Stimulated activated CD8-positive, alpha-beta memory T cell treated with anti-CD3 and anti-CD28 coated beads, Interleukin-15, amount 100 ng/mL, for 1 hour (primary cell): ENCODE measurements at places on chromosomes 7 and 10.

- DNase-seq = no peak
Measured at GRCh38 chr7:106462914-106463482, 178.2 kb upstream of the NAMPT start.

DNA sequence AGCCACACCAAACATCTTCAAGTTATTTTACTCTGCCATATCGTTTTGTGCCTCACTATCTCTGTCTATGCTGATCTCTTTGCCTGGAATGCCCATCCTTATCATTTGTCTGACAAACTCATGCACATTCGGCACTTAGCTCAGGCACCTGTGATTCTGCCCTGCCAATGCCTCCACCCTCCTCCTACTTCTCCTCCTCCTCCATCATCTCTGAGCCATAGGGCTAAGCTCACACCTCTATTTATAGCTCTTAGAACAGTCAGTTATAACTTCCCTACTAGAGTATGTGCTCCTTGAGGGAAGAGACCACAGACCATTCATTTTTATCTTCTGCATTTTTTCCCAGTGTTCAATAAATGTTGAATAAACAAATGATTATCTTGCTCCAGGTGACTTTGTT lies 51.2 kb upstream of the CDK13 start:
- no peak for DNase-seq

GRCh38 chr7:126150278-126150958 lies 1102.3 kb downstream of the GRM8 start:
- DNase-seq = no peak

DNA sequence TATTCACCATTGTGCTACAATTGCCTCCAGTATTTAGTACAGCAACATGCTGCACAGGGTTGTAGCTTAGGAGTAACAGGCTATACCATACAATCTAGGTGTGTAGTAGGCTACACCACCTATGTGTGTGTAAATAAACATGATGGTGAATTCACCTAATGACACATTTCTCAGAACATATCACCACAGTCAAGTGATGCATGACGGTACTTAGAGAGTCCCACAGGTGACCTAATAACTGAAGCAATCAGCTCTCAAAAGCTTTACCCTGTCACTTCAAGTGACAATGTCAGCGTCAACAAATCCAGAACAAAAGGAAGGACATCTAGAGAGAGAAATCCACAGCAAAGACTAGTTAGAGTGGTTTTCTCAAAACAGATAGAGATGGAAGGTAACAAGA lies 38.8 kb downstream of the CCNJ start:
- DNase-seq = no peak

- no peak for DNase-seq
Measured at GRCh38 chr7:121302214-121302745, 26.5 kb upstream of the WNT16 start.

DNA sequence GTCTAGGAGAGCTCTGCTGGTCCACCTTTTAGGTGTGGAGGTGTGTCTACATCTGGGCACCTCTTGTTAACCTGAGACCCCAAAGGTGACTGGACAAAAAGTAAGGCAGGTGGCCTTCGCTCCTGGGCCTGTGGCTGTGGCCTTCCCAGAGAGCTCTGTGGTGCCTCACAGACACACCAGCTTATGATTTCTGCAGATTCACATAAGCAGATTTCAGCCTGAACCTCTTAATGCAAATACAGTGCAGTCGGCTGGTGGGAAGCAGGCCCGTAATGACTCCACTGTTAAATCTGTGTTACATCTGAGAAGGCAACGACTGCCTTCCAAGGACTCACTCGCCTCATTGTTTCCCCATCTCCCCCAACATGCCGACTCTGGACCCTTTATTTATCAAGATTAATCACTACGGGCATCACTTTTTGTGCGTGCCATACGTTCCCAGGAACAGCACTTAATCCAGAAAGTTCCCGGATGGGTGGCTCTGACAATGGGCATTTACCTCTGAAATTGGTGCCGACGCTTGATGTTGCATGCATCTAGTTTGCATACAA lies 119.8 kb downstream of the EBF3 start:
- no peak for DNase-seq

DNA sequence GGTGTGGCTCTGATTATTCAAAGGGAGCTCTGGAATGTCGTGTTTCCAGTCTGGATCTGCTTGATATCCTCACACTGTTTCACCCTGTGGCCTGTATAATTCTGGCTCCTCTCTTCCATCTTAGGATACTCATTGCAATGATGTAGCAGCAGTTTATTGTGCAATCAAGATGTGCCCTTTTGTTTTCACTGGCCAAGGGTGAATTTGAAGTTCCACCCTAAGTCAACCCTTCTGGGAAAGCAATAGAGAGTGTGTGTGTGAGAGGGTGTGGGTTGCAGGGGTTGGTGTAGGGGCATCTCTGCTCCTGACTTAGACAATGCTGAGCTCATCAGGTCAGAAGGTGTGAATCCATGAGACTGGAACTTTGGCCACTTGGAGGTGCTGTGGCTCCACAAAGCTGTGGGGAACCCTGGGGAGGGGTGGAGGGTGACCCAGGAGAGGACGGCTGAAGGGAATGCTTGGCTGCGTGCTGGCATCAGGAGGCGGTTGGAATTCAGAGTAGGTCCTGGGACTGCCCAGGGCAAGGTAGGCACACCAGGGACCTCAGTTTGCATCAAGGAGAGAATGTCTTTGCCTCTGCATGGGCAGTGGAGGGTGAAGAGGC lies 118.0 kb upstream of the PRSS58 start:
- no peak for DNase-seq

- no peak for DNase-seq
Measured at GRCh38 chr7:148670374-148670773, 28.3 kb upstream of the CUL1 start.

- DNase-seq = no peak
Measured at GRCh38 chr10:112820320-112820719, 129.7 kb upstream of the TCF7L2 start.

DNA sequence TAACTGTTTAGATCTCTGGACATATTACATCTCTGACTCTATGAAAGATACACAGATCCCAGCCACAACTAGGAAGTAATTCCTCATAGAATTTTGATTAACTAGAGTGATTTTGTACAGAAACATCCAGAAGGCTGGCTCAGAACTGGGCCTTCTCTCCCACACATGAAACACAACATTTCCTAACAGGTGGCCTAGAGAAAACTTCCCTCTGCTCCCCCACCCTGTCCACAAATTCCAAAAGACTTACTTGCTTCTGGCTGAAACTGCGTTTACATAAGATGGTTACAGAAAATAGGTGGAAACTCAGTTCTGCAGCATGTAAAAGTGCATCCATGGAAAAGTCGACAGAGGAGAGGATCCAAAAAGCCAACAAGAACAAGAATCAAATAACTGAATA lies 132.9 kb downstream of the FZD1 start:
- no peak for DNase-seq

DNA sequence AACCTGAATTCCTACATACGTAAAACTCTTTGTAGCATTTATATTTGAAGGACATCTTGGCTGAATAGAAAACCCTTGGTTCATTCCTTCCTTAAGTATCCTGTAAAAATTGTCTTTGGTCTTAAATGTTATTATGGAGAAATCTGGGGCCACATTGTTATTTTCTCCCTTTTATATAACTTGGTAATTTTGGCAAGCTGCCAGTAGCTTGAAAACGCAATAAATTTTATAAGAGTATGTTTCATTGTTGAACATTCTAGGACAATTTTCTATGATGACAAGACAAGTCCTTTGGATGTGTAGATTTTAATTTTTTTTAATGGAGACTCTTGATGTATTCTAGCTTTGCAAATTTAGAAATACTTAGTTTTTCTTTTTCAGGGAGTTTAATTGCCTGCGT lies 191.9 kb downstream of the ABCA13 start:
- DNase-seq = no peak

DNA sequence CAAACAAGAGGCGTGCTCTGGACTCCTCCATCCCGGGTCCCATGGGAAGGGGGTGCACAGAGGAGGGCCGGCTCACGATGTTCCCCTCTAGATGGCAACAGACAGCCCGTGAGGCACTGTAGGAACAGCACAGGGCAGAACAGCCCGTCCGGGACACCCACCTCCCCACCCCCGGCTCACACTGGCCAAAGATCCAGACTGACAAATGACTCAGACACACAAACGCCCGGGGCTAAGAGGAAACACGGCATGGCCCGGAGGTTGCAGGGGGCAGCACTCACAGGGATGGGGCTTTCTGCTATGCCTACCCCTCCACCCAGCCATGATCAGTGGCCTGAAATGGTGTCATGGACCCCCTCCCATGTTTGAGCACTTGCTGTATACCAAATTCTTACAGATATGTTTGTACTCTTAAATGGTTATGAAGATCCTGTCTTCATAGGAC lies 4.9 kb upstream of the ELN start:
- DNase-seq = no peak

- no peak for DNase-seq
Measured at GRCh38 chr7:86965727-86966120, 93.7 kb downstream of the ELAPOR2 start.

DNA sequence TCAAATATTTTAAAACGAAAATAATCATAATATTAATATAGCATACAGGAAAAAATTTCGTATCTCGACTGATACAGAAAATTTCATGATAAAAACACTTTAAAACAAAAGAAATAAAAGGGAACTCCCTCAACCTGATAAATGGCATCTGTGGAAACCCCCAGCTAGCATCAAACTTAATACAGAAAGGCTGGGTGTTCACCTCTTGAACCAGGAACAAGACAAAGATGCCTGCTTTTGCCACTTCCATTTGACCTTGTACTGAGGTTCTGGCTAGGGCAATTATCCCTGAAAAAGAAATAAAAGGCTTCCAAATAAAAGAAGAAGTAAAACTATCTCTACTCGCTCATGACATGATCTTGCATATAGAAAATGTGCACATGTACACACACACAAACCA lies 2.5 kb upstream of the ALOX5 start:
- no peak for DNase-seq

- no peak for DNase-seq
Measured at GRCh38 chr7:41039386-41039953, 663.4 kb downstream of the INHBA start.

DNA sequence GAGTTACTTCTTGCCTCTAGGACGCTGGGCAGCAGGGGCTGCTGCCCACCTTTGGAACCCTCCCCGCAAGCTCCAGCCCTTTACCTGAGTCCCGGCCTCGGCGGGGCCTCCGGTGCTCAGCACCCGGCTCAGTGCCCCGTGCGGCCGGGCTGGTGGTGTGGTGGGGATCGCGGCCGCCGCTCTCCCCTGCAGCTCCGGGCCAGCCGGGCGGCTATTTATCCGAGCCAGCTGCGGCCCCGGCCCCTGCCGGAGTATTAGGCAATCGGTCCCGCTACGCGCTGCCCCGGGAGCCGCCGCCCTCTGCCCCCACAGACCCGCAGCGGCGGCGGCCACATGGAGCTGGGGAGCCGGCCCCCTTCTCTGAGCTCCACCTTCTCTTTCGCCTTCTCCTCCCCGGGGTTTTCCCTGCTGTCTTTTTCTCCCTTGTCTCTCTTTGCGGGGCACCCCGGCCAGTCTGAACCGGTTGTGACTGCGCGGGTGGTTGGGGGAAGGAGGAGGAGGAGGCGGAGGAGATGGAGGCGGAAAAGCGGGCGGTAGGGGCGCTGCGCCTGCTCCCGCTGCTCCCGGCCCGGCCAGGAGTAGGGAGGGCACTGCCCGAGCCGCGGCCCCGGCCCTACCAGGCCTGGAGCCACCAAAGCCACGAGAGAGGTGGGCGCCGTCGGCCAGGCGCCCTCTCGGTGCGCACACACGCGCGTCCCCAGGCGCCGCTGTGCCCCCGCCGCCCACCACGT lies at the start of gene SLC16A9:
SLC16A9 (minus strand) TSS at position 456 of the 731 bp plus-strand sequence. CDS start 25,559 bp downstream, outside the sequence.
- DNase-seq = no peak

DNA sequence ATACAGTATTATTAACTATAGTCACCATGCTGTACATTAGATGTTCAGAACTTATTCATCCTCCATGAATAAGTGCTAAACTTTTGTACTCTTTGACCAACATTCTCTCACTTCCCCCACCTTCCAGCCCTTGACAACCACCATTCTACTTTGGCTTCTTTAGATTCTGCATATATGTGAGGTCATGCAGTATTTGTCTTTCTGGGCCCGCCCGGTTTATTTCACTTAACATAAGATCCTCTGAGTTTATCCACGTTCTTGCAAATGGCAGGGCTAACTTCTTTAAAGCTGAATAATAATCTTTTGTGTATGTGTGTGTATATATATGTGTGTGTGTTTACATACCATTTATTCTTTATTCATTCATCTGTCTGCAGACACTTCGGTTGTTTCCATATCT lies 336.8 kb downstream of the BBS9 start:
- DNase-seq = no peak

- DNase-seq = no peak
Measured at GRCh38 chr7:3028071-3028757, 15.5 kb downstream of the CARD11 start.

- no peak for DNase-seq
Measured at GRCh38 chr7:42175834-42176723, 60.9 kb downstream of the GLI3 start.

DNA sequence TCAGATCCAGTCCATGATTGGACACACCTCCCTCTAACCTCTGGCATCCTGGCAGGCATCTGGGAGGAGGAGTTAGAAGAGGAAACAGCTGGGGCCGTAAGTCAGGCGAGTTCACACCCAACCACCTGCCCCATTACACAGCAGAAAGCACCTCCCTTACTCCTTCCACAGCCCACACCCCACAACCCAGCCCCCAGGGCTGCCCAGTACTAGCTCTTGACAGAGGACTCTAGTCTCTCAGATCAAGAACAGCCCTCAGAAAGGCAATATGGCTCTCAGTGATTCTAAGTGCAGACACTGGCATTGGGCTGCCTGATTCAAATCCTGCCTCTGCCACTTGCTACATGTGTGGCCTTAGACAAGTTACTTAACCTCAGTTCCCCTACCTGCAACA lies 34.1 kb downstream of the KCNMA1 start:
- no peak for DNase-seq

DNA sequence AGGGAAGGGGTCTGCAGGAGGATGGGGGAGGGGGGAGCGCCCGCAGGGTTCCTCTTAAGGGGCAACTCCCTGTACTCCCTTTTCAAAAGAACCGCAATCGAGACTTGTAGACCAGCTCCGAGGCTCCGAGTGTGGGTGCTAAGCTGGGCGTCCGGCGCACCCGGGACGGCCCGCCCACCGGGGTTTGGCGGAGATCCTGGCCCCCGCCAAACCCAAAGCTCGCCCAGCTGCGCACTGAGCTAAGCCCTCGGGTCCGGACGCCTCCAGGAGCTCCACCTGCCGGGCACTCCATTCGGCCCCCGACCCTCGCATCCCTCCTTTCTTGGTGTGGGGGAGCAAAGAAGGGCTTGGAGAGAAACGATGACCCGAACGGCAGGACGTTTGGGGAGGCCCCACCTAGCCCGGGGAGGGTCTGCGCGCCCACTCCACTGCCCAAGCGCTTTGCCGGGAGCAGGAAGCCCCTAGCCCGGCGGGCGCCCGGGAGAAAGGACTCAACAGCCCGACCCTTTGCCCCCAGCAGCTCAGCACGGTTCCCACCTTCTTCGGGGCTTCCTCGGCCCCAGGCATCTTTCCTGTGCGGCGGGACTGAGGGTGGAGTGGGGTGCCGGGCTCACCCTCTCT lies 651 bp downstream of the AFAP1L2 start:
- DNase-seq = no peak

- DNase-seq = no peak
Measured at GRCh38 chr7:152162287-152162686, 136.8 kb downstream of the GALNT11 start.

GRCh38 chr10:94288361-94289101 lies 74.2 kb downstream of the NOC3L start:
- DNase-seq = no peak
